ENCODE measurements at places on chromosomes 16 and 17. TPM values are rescaled to one million over a fixed set of nuclear protein-coding genes. Genes with fewer than 3 reads are reported as not detected.

EPOP gene
- 0.78 TPM for total RNA-seq

CD300E gene
- total RNA-seq, result not detected

GALK1 gene
- total RNA-seq, result 27.9 TPM

PRRT2 gene
- 4.4 TPM for total RNA-seq

ZG16 gene
- 0.09 TPM for total RNA-seq

KRT25 gene
- not detected for total RNA-seq

KRT16 gene
- total RNA-seq, result not detected

KCNG4 gene
- total RNA-seq, result not detected

HOXB6 gene
- not detected for total RNA-seq

AXIN1 gene
- 58.9 TPM for total RNA-seq

KRTAP9-4 gene
- not detected for total RNA-seq

KRTAP3-2 gene
- not detected for total RNA-seq

SDR42E2 gene
- total RNA-seq, result 0.39 TPM

ZACN gene
- total RNA-seq, result 0.20 TPM

CSH1 gene
- total RNA-seq, result not detected

DNAAF1 gene
- not detected for total RNA-seq

KRT33A gene
- not detected for total RNA-seq

GPRC5C gene
- total RNA-seq, result not detected

KRTAP17-1 gene
- total RNA-seq, result not detected

MT1A gene
- total RNA-seq, result not detected

ABCA10 gene
- 3.5 TPM for total RNA-seq

ADORA2B gene
- total RNA-seq, result 0.20 TPM

VAT1L gene
- 0.10 TPM for total RNA-seq

NXN gene
- total RNA-seq, result 1.1 TPM

ITGB3 gene
- total RNA-seq, result 3.8 TPM

CCDC78 gene
- total RNA-seq, result 17.1 TPM

SOCS7 gene
- 22.8 TPM for total RNA-seq

ZNF624 gene
- total RNA-seq, result 12.4 TPM

NPIPB6 gene
- 3.5 TPM for total RNA-seq

PRSS33 gene
- total RNA-seq, result not detected

ADAD2 gene
- not detected for total RNA-seq

SPATA33 gene
- 8.1 TPM for total RNA-seq

CES5A gene
- total RNA-seq, result not detected

ENPP7 gene
- total RNA-seq, result not detected

PRKCB gene
- 104 TPM for total RNA-seq

PROCA1 gene
- total RNA-seq, result 7.6 TPM

UMOD gene
- total RNA-seq, result not detected

PRAC1 gene
- total RNA-seq, result not detected

GAS2L2 gene
- 0.20 TPM for total RNA-seq

MPP2 gene
- total RNA-seq, result 1.6 TPM

All from T-cell (primary cell).